NCI-H2171 (cell line): ENCODE measurements at places on chromosomes 3 and 15.

DNA sequence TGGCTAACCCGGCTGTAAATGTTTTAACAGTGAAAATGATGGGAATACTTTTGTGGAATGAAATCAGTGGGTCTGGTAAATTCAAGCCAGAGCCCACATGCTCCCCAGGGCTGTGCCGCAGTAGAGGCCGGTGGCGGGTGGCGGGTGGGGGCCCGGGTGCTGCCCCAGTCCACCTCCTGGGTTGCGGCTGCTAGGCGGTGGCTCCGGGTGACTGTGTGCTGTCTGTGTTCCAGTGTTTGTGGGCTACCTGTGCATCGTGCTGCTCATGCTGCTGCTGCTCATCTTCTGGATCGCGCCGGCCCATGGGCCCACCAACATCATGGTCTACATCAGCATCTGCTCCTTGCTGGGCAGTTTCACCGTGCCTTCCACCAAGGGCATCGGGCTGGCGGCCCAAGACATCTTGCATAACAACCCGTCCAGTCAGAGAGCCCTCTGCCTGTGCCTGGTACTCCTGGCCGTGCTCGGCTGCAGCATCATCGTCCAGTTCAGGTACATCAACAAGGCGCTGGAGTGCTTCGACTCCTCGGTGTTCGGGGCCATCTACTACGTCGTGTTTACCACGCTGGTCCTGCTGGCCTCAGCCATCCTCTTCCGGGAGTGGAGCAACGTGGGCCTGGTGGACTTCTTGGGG is 14.9 kb upstream of the NIPA2 start:
- DNase-seq: no peak

GRCh38 chr3:60855250-60855649 is 396.0 kb downstream of the FHIT start:
- DNase-seq: no peak

- DNase-seq: no peak
Measured at GRCh38 chr3:193212844-193213243, 28.2 kb upstream of the PLAAT1 start.

- DNase-seq: no peak
Measured at GRCh38 chr3:171061749-171062148, 35.2 kb upstream of the SLC2A2 start.

GRCh38 chr15:49370782-49371181 is 52.3 kb upstream of the FGF7 start:
- DNase-seq: no peak

GRCh38 chr3:34882764-34883163 is 756.6 kb upstream of the ARPP21 start:
- no peak for DNase-seq

DNA sequence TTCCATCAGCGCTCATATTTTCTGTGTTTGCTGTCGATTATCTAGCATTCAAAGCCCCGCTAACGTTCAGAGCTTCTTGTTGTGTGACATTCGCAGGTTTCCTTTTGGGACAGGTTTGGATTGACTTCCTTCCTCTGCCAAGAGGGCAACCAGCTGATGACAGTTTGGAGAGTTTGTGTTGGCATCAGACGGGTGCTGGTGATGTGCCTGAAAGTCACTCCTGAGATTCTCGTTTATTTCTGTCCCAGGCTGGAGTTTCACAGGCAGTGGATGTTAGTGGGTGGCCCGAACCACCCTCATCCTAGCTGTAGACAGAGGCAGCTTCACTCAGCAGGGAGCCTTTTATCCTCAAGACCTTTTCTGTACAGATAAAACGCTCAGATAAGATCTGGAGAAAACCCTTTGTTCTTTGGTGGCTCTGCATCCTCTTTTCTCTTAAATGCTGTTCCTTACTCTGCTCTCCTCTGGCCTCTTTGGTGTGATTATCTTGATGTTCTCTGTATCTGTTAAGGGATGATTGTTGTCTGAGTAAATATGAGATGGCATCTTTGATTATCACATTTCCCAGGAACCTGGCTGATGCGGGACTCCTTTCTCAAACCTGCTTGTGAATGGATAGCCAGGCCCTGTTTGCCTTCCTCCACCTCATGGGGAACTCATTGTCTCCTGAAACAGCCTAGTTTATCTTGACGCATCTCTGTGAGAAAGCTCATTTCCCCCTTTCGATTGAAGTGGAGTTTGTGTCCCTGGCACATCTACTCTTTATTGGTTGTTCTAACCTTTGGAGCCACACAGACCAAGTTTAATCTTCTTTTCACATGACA is 35.9 kb downstream of the CGNL1 start:
- no peak for DNase-seq

- no peak for DNase-seq
Measured at GRCh38 chr15:75038231-75038630, 14.8 kb downstream of the PPCDC start.

GRCh38 chr3:39531665-39532064 is 64.2 kb downstream of the MOBP start:
- DNase-seq: no peak

DNA sequence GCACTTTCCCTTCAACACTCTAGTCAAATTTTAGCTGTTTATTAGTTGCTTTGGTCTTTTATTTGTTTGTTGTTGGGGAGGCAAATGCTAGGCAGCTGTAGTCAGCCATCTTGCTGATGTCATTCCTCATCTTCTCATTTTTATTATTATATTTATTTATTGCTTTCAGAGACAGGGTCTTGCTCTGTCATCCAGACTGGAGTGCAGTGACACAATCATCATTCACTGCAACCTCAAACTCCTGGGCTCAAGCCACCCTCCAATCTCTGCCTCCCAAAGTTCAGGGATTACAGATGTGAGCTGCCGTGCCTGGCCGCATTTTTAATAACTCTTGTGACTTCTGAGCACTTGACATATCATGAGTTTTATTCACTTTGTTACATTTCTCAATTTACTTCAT is 441.4 kb downstream of the DIPK2A start:
- no peak for DNase-seq

DNA sequence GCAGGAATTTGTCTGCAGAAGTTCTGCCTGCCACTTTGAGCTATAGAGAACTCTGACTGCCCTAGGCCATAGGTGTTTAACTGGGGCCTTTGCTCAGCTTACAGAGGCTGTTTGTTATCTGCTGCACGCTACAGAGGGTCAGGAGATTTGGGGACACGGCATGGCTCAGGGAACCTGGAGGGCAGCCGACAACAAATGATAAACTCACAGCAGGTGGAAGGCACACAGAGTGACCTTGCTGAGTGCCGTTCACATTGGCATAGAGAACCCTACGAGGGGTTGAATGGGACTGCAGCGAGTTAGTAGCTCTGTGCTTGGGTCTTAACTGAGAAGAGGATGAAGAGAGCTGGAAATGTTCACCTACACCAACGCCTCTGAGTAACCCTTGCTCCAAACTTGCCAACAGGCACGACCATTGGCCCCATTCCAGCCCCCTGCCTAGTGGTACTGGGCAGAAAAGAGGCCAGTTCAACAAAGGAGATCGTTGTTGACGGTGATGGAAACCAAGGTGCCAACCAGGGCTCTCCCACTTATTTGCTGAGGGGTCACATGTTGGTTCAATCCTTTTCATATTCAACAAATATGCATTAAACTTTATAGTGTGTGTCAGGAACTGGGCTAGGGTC is 301.1 kb downstream of the NTRK3 start:
- DNase-seq: no peak

- DNase-seq: no peak
Measured at GRCh38 chr15:91845720-91846119, 7.8 kb upstream of the SLCO3A1 start.

DNA sequence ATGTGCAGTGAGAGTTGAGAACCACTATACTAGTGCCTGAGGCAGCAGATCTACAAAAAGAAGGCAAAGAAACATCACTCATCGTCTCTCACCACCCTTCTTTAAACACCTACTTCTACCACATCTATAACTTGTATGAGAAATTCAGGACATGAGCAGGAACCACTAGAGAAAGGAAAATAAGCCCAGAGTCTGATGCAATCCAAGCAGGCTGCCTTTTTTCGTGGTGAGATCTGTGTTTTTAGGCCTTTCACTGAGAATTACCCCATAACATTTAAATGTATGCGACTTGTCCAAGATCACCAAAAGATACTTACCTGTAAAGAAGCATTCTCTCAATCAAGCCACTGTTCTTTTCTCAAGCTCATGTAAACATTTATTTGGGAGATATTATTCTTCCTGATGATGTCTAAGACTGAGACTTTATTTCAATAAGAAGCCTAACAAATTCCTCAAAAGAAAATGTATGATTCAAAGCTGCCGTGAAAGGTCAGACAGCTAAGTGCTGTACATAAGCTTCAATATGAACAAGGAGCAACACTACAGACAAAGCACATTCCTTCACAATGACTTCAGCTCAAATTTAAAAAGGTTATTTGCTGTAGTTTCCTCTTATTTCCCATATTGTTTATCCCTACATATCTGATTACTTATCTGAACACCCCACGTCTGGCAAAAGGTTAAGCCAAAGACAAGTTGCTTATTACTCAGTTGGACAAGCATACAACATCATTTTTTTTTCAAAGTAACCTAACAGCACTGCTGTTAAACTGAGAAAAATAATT is 16.5 kb downstream of the SPICE1 start:
- DNase-seq: no peak

- DNase-seq: no peak
Measured at GRCh38 chr15:85545752-85546151, 165.3 kb downstream of the AKAP13 start.

GRCh38 chr3:22846566-22846965 is 356.6 kb upstream of the UBE2E2 start:
- no peak for DNase-seq

- DNase-seq: no peak
Measured at GRCh38 chr3:65575376-65575840, 463.3 kb downstream of the MAGI1 start.

DNA sequence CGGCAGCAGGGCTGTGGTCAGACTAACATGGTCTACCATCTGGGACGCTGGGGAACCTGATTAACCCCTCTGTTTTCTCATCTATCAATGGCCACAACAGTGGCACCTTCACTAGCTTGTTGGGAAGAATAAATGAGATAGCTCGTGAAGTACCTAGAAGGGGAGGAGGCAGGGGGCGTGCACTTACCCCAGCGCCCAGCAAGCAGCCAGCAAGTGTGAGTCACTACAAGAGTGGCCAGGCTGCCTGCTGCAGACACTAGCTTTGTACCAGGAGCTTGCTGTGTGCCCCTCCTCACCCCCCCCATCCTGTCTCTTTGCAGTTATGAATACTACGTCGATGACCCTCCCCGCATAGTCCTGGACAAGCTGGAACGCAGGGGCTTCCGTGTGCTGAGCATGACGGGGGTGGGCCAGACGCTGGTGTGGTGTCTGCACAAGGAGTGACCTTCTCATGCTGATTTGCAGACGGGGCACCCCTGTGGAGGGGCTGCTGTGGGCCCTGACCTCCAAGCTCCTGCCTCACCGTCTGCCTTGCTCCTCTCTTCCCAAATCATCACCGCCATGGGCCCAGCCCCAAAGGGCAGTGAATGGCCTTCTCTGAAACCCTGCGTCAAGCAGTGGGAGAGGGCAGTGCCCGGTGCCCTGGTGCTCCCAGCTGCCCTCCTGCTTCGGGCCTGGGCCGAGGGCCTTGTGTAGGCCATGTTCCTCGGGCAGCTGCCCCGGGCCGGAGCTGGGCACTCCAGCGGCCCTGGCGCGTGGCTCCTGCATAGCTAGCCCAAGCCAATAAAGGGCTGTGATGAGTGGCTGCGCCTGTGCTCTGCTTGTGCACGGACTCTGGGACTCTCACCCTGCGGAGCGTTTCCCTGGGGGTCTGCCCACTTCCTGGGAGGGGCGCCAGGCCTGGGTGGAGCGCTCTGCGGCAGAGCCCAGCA is 2.6 kb upstream of the C15orf62 start:
- DNase-seq: no peak

DNA sequence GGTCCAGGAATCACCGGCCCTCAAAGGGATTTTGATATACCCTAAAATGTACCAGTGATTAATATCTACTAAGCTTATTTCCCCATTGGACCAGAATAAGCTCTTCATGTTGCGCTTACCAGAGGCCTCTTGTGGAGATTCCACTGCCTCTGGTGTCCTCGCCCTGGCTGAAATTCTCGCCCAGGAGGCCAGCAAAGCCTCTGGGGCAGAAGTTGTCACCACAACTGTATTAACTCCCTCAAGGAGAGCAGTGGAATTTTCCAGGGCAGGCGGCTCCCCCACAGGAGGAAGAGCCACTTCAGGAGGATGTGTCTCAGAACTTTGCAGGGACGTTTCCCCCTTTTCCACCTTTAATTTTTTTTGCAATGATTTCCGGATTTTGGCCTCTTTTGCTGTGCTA is 6.9 kb downstream of the DPPA4 start:
- no peak for DNase-seq

DNA sequence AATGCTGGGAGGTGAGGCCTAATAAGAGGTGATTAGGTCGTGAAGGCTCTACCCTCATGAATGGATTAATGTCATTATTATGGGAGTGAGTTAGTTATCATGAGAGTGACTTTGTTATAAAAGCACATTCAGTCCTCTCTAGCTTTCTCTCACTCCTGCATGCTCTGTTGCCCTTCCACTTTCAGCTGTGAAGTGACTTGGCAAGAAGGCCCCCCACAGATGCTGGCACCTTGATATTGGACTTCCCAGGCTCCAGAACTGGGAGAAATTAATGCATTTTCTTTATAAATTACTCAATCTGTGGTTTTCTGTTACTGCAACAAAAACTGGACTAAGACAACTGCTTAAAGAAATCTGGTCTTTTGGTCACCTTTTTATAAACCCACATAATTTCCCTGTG is 144.3 kb downstream of the FBN1 start:
- no peak for DNase-seq

GRCh38 chr15:39922462-39923092 is 2.5 kb upstream of the GPR176 start:
- DNase-seq: peak; percentile 44

GRCh38 chr3:106593381-106593780 is 724.6 kb upstream of the CBLB start:
- no peak for DNase-seq

GRCh38 chr15:99110581-99111320 is 5.9 kb downstream of the SYNM start:
- no peak for DNase-seq

- DNase-seq: no peak
Measured at GRCh38 chr15:57418635-57419034, 42.3 kb downstream of the CGNL1 start.

DNA sequence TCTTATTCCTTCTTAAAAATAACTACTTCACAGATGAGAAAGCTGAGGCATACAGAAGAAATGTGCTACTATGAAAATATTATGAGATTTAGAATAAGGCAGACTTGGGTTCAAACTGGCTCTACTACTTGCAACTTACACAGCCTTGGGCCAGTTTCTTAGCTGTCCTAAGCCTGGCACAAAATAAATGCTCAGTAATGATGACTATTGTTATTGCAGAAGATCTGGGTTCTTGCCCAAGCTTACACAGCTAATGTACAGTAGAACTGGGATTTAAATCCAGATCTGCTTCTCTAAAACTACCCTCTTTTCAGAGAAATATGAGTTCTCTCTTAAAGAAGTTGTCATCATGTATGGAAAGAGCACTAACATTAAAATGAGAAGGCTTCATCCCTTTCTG is 228.2 kb upstream of the TPRG1 start:
- DNase-seq: no peak
